ENCODE measurements at places on chromosomes 7 and 10. TPM values are rescaled to one million over a fixed set of nuclear protein-coding genes. Genes with fewer than 3 reads are reported as not detected.
A peak's percentile ranks its signal among the peaks of the same experiment; 100 is the strongest.

BMPER gene
- 0.22 TPM for polyA plus RNA-seq

HIBADH gene
- 14.2 TPM for polyA plus RNA-seq

SPDYE11 gene
- not detected for polyA plus RNA-seq

- no peaks in the 10 kb centered on the region for H3K27me3 ChIP-seq
- no peak overlapping the region for H3K27ac ChIP-seq
- H3K36me3 ChIP-seq, result no peaks in the 10 kb centered on the region
- H3K4me1 ChIP-seq, result no peaks in the 10 kb centered on the region
- no peak overlapping the region for H3K4me3 ChIP-seq
Measured at GRCh38 chr10:9911488-9911887, 1106.2 kb upstream of the CELF2 start.

DNA sequence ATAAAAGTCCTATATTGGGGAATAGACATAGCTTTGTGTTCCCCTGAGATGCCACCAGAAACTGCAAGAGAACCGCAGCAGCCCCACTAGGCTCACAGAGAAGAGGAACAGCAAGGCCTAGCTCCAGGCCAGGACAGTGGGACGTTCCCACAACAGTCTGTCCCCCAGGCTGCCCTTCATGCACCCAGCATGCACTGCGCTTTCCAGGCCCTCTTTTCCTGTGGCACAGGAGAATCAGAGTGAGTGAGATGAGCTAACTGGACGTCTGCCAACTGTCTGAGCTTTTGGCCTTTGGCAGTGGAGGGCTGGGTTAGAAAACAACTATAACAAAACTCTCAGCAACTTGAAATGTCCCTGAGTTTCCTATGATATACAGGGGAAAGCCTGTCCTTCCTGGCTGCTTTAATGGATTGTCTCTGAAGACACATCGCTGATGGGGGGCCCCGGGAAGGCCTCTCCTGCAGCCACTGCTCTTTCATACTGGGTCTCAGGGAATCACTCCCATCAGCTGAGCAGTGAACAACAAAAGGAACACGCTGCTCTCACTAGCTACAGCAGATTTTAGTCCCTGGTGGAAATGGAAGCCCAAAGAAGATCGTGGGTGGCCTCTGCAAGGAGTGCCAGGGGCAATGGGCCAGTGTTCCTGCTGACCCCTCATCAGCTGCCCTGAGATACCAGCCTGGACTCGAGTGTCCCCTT lies 53.5 kb downstream of the PODXL start:
- H3K36me3 ChIP-seq, result no peaks in the 10 kb centered on the region
- no peak for DNase-seq
- no peaks in the 10 kb centered on the region for H3K27me3 ChIP-seq

DNA sequence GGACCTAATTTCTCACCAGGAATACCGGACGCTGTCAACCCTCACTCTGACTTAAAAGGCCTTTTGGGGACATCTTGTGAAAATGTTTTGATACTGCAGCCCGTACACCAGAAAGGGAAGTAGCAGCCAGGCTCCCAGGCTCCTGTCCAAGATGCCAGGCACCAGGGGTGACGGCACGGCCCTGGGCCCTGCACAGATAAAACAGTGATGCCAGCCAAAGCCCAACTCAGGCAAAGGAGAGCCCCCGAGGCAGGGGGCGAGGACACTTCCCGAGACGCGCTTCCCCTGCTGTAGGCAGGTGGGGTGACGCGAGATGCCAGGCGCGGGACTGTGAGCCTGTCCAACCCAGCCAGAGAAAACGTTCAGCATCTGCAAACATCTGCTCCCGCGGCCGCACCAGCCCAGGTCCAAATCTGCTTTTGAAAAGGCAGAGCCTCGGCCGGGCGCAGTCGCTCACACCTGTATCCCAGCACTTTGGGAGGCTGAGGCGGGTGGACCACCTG lies 15.7 kb downstream of the ZFAND2A start:
- H3K4me1 ChIP-seq, result no peaks in the 10 kb centered on the region
- H3K27me3 ChIP-seq, result no peaks in the 10 kb centered on the region
- no peak overlapping the region for H3K4me3 ChIP-seq
- no peak overlapping the region for H3K27ac ChIP-seq
- DNase-seq, result peak; percentile 71
- peaks cover 5% of the 10 kb centered on the region for H3K36me3 ChIP-seq

GRCh38 chr7:149751043-149751775 lies 22.2 kb downstream of the ZNF467 start:
- peaks cover 13% of the 10 kb centered on the region for H3K4me1 ChIP-seq
- no peak overlapping the region for H3K4me3 ChIP-seq
- DNase-seq, result peak; percentile 76

Measured in spleen (tissue), 13 donors.